Dermis blood vessel endothelial cell (primary cell): ENCODE measurements at places on chromosomes 5 and 9. TPM values are rescaled to one million over a fixed set of nuclear protein-coding genes. Genes with fewer than 3 reads are reported as not detected.

DNA sequence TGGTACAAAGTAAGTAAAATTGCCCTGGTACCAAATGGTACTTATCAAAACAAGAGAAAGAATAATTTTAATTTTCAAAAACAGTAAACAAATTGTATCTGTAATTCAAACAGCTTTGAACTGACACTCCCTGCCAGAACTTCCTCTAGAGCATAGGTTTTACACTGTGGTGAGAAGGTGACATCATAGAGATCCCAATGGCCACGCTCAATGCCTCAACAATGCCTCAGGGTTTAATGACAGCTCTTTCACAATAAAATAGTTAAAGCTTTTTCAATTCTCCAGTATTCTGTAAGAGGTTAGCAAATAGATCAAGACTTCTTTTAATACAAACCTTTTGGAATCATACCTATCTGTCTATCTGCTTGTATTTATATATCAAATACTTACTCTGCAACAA lies 437.1 kb downstream of the PRR16 start:
- DNase-seq = no peak

DNA sequence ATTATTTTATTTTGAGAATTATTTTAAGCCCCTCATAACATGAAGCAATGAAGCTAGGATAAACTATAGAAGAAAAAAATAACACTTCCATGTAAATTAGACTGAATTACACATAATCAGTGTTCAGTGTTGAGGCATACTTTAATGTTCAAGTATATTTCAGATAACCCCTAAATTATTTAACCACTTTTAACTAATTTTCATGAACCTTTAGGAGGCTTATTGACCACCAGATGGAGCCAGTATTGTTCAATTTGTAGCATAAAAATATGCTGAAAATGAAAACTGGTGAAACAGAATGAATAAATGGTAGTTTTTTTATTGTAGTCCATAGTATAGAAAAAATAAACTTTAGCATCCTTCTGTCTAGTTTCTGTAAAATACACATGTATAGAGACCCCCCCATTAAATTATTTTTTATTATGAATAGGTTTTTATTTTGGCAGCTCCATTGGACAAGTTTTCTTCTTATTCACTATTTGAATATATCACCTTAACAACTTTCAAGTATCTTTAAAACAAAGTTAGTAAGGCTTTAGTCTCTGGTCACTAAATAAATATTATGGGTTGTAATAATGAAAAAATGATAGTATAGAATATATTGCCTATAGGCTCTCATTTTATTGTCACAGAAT lies 190.1 kb downstream of the CWC27 start:
- peak; percentile 61 for DNase-seq

- DNase-seq = peak; percentile 22
Measured at GRCh38 chr5:6673031-6673430, 39.8 kb downstream of the SRD5A1 start.

DNA sequence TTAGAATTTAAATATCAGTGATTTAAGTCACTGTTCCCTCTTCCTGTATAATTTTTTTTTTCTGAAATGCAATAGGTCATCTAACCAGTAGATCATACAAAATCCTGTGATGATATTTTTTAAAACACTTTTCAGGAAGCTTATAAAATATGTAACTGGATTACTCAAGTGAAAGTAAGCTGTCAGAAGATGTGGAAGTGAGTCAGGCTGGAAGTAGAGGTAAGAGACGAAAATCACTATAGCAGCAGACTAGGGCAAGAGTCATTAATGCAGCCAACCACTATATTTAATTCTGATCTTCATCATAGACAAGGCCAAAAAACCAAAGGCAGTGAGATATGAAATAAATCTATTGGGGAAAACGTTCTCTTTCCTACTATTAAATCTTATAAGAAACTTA lies 65.7 kb upstream of the C6 start:
- no peak for DNase-seq

GRCh38 chr5:156888520-156888919 lies 38.4 kb downstream of the PPP1R2B start:
- no peak for DNase-seq

- no peak for DNase-seq
Measured at GRCh38 chr5:91020065-91020800, 362.9 kb downstream of the ARRDC3 start.

GRCh38 chr9:18941060-18941740 lies 91.8 kb downstream of the SAXO1 start:
- DNase-seq = no peak

- DNase-seq = no peak
Measured at GRCh38 chr9:128764361-128764760, 7.4 kb downstream of the ZER1 start.

Gene NR6A1
- 2.9 TPM in 2 replicates for total RNA-seq

Gene SPRY4
- 5.5 and 11.9 TPM in 2 replicates for total RNA-seq

Gene KCNMB1
- total RNA-seq = not detected in 2 replicates

Gene JMY
- total RNA-seq = 12.5 and 13.8 TPM in 2 replicates

Gene PKD2L2
- 0.17 TPM in 1 of 2 replicates, not detected in the other for total RNA-seq

Gene SLC25A48
- not detected in 2 replicates for total RNA-seq
